Effector memory CD4-positive, alpha-beta T cell (primary cell): ENCODE measurements at places on chromosomes 12 and 14.

GRCh38 chr12:10113075-10113474 is 14.3 kb upstream of the CLEC1A start:
- no peak for DNase-seq

DNA sequence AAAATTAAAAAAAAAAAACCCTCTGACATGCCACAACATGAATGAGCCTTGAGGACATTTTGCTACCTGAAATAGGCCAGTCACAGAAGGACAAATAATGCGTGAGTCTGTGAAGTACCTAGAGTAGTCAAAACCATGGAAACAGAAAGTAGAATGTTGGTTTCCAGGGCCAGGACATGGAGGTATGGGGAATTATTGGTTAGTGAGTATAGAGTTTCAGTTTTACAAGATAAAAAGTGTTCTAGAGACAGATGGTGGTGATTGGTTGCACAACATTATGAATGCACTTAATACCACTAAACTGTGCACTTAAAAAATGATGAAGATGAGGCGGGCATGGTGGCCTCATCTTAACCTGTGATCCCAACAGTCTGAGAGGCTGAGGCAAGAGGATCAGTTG is 47.6 kb upstream of the ZFP36L1 start:
- no peak for DNase-seq

DNA sequence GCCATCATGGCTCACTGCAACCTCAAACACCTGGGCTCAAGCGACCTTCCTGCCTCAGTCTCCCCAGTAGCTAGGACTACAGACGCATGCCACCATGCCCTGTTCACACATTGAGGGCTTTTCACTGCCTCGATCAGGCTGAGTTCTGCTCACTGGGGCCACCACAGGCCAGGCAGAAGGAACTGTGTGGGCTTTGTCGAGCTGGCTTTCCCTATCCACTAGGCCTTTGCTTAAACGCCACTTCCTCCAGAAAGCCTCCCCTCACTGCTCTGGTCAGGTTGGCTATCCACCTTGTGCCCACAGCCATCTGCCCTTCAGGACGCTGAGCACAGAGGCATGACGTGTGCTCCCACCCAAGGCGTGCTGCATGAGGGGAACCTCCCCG is 45.2 kb downstream of the MLXIP start:
- DNase-seq, result no peak

GRCh38 chr12:7075518-7075917 is 15.0 kb downstream of the C1S start:
- DNase-seq, result no peak
